CD4-positive, alpha-beta T cell treated with Interleukin-4 for 1 hour (primary cell): ENCODE measurements at places on chromosomes 2 and 18.
A peak's percentile ranks its signal among the peaks of the same experiment; 100 is the strongest.

GRCh38 chr18:3150688-3151087, 69.1 kb downstream of the MYOM1 start:
- DNase-seq: no peak

- no peak for DNase-seq
Measured at GRCh38 chr2:152558158-152558984, 158.9 kb downstream of the PRPF40A start.

- DNase-seq: no peak
Measured at GRCh38 chr2:174595891-174596397, 1.7 kb downstream of the WIPF1 start.

DNA sequence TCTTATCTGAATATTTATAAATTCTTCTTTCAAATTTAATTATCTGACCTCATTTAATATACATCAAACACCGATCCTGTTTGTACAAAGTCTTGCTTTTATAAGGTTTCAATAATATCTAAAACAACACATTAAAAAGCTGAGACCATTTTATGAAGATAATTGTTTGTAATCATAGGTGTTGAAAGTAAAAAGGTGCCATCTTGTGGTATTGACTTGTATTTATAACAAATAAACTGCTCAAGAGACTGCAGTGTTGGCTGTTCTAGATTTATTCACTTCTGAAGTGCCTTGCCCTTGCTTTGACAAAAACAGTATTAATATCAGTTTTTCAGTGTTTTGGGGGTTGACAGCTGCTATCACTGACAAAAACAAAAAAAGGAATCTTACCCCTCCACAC, 286.8 kb upstream of the HNMT start:
- no peak for DNase-seq

- no peak for DNase-seq
Measured at GRCh38 chr2:241559323-241560161, 997 bp downstream of the BOK start.

DNA sequence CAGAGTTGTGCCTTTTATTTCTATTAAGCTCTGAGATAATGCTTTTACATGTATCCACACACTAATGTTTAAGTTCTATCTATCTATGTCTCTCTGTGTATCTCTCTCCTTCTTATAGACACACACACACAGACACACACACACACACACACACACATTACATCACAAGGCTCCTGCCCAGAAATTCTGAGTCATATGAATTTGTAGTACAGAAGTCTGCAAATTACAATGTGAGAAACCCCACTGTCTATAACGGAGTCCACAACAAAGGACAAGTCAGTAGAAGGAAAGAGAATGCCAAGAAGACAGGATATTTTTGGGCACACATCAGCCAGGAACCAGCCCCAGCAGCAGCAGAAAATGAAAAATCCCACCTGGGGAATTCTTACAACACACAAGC, 142.4 kb downstream of the EN1 start:
- DNase-seq: no peak

GRCh38 chr2:9232886-9233285, 26.3 kb downstream of the ASAP2 start:
- DNase-seq: no peak

DNA sequence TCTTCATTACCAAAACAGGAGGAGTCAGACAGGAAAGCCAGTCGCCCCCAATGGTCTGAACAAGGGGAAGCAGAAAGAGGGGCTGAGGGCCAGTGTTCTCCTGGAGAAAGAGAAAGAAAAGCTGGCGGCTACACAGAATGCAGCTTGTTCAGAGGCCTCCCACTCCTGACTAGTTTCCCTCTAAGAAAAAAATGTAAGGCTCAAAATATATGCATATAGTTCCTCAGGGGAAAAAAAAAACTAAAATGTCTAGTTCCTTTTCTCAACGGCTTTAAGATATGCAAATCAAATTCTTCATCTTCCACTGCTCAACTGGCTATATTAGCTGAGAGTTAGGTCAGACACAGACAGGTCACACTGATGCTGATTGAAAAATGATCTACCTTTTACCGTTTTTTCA, 18.6 kb downstream of the MBOAT2 start:
- DNase-seq: no peak

GRCh38 chr18:75211953-75212750, 1.6 kb downstream of the TSHZ1 start:
- peak; percentile 62 for DNase-seq
